Hematopoietic multipotent progenitor cell treated with erythropoietin and hydrocortisone succinate and interleukin-3 and kit ligand, for 4 days (in vitro differentiated cells): ENCODE measurements at places on chromosomes 3 and 15.
A peak's percentile ranks its signal among the peaks of the same experiment; 100 is the strongest.

- DNase-seq, result peak; percentile 95
These were observed 27.0 kb downstream of the HMCES start for GRCh38 chr3:129305592-129306091.

DNA sequence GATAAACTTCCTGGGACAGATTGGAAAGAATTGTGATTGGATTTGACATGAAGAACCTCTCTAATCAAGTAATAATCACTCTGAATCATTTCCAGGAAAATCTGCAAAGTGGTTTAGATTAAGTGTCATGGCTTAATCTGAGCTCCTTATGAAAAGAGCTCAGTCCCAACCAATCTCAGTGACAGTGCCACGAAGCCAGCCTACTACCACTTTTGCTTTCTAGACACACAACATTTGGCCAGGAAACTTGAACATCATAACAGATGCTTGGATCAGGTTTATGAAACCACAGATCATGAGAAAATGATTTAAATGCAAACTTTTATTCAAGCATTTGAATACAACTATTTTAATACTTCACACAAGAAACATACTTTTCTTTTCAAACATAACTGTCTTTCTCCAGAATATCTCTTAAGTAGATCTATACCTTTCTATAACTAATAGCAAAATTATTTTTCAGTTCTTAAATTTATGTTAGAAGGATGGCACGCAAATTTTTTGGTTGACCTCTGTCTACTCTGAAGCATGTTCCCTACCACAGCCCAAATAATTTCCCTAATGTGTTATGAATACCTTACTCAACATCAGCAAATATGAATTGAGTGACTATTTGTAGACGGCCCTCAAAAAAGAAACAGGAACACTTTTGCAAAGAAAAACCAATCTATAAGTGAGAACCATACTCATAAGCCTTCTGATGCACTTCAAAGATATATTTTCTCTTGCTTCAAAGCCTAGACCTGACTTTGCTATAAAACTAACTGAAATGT lies 495.0 kb upstream of the ZNF385D start:
- DNase-seq, result no peak

- DNase-seq, result peak; percentile 80
These were observed 9.9 kb downstream of the CEP152 start for GRCh38 chr15:48800811-48801455.

GRCh38 chr15:100531204-100531603 lies 2.5 kb upstream of the CERS3 start:
- no peak for DNase-seq

GRCh38 chr3:76047368-76047767 lies 262.0 kb upstream of the ZNF717 start:
- no peak for DNase-seq

GRCh38 chr15:71747128-71748083 lies 62.9 kb upstream of the NR2E3 start:
- no peak for DNase-seq

DNA sequence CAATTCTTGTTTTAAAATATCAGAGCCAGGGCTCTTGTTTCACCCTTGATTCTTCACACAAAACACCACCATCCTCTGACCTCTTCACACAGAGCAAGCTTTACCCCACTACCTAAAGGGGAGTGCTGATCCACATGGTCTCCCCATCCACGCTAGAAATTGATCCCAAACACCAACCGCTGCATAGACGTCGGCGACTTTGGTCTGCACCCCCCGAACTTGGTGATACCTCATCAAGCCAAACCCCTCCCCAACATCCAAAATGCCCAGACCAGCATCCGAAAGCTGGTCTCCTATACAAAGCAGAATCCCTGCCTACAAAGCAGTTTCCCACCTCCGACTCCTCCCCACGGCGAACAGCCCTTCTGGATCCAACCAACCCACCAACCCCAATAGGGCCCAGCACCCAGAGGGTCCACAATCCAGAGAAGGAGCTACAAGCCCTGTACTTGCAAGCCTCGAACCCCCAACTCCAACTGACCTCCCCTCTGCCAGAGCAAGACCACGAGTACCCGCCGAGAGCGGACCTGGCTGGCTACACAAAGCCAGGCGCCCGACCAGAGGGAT lies 25.8 kb upstream of the MTHFS start:
- no peak for DNase-seq

- DNase-seq, result no peak
These were observed 135.0 kb downstream of the NUP210 start for GRCh38 chr3:13285007-13285567.

GRCh38 chr15:58524247-58524646 lies 92.5 kb downstream of the LIPC start:
- no peak for DNase-seq

DNA sequence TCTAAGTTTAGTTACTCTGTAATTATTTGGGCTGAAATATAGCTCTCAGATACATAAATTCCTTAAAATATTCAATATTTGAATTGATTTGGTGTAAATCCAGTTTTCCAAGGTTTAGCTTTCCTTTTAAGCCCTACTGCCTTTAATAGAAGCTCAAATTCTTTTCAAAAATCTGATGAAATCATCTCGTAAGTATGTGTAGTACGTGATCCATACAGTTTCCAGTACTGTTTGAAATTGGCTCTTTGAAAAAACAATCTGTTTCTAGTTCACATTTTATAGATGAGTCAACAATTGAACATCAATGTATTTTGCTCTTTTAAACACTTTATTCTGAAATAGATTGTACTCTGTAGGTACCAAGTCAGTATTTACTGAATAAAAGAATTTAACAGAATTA lies 84.2 kb downstream of the LRRC49 start:
- DNase-seq, result no peak

DNA sequence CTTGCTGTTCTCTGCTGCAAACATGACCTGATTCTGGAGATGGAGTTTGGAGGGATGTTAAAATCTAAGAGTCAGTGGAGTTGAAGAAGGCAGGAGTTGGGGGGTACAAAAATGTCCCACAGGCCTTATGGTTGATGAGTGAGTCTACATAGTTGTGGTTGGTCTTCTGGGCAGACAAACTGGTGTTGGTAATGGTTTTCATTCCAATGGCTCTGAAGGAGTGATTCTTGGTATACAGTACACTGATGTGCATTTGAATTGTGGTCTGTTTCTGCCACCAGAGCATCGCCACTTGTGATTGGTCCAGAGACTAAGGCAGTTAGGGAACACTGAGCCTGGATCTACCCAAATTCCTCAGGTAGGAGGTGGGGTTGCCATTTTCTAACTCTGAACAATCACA lies 514.1 kb upstream of the CFAP20DC start:
- DNase-seq, result no peak

- DNase-seq, result no peak
These were observed 31.1 kb upstream of the NUDT16 start for GRCh38 chr3:131350506-131350905.

DNA sequence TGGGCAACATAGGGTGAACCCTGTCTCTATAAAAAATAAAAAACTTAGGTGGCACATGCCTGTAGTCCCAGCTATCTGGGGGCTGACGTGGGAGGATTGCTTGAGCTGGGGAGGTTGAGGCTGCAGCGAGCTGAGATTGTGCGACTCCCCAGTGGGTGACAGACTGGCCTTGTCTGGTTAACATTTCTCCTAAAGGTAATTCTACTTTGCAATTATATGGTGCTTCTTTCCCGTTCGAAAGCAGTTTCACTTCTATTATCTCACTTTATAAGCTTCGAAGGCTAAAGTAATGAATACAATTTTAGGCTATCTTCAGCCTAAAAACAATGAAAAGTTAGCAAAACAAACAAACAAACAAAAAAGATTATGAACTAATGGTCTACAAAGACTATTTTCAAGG lies 35.3 kb downstream of the COMMD2 start:
- no peak for DNase-seq

DNA sequence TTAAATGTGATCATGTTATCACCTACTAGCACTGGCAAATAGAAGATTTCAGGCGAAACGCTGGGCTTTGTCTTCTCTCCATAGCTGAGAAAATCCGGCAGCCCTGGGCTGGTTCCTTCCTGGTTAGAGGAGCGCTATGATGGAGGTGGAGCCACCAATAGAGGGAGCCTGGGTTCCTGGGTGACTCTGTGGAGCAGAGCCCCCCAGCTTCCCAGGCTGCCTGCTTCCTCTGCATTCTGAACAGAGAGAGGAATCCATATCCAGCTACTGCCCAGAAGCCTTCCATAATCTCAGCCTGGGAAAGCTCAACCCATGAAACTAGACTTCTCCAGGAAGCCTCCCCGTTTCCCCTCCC lies 32.6 kb upstream of the IQSEC1 start:
- no peak for DNase-seq

- DNase-seq, result no peak
These were observed 2.5 kb upstream of the CNTN4 start for GRCh38 chr3:2096216-2096615.

- no peak for DNase-seq
These were observed 77.8 kb downstream of the PDZRN3 start for GRCh38 chr3:73546961-73547360.

DNA sequence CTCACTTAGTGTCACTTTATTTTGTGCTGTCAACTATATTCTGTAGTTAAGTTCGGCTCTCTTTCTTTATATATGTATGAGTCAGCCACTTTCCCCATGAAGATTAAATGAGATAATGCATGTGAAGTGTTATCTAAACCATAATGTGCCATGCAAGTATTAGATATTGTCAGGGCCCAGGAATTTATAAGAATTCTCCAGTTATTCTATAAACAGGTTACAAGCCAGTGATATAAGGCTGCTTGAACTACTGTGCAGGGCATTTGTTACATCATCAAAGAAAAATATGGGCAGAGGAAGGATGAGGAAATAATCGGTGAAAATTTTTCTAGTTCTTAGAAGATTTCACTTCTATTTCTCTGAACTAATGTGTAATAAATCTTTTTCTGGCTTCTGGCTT lies 1049.0 kb upstream of the NR2F2 start:
- DNase-seq, result no peak

GRCh38 chr15:98673133-98673532 lies 24.8 kb downstream of the IGF1R start:
- no peak for DNase-seq

- DNase-seq, result peak; percentile 11
These were observed 103.8 kb upstream of the PRICKLE2 start for GRCh38 chr3:64329037-64329436.

- no peak for DNase-seq
These were observed 75.9 kb downstream of the NCEH1 start for GRCh38 chr3:172634948-172635347.

GRCh38 chr3:23626442-23626841 lies 179.3 kb upstream of the UBE2E1 start:
- DNase-seq, result no peak

DNA sequence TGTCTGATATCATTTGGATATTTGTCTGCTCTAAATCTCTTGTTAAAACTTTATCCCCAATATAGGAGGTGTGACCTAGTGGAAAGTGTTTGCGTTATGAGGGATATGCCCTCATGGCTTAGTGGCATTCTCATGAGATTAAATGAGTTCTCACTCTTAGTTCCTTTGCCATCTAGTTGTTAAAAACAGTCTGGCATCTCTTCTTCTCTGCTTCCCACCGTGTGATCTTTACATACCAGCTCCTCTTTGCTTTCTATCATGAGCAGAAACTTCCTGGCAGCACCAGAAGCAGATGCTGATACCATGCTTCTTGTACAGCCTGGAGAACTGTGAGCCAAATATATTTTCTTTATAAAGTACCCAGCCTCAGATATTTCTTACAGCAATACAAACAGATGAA lies 33.0 kb downstream of the NLGN1 start:
- DNase-seq, result no peak

DNA sequence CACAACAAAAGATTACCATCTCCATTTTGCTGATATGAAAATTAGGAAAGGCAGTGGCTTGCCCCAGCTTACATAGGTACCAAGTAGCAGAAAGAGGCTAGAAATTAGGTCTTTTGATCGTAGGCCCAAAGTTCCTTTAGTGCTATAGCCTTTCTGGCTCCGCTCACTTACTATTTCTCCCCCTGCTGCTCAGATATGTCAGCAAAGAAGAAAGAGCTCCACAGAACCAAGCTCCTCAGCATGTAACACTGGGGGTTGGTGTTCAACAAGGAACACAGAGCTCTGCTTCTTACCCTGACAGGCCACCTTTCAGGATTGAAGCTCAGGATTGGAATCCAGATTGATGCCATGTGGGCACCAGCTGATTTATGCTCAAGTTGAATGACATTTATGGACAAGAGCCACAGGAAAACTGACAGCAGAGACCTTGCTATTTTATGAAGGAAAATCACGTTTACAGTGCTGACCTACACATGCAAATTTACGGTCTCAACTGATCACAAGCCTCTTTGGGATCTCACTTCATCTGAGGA lies 6.1 kb upstream of the IL12A start:
- peak; percentile 17 for DNase-seq

DNA sequence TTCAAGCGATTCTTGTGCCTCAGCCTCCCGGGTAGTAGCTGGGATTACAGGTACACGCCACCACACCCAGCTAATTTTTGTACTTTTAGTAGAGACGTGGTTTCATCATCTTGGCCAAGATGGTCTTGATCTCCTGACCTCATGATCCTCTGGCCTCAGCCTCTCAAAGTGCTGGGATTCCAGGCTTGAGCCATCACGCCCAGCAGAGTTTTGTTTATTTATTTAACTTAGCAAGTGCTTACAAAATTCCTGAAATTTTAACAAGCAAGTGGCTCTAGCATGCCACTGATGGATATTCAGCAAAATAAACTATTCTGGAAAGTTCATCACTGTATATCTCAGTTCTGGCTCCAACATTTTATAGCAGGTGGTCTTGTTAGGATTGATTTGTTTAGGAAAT lies 585.9 kb downstream of the OTOL1 start:
- no peak for DNase-seq

DNA sequence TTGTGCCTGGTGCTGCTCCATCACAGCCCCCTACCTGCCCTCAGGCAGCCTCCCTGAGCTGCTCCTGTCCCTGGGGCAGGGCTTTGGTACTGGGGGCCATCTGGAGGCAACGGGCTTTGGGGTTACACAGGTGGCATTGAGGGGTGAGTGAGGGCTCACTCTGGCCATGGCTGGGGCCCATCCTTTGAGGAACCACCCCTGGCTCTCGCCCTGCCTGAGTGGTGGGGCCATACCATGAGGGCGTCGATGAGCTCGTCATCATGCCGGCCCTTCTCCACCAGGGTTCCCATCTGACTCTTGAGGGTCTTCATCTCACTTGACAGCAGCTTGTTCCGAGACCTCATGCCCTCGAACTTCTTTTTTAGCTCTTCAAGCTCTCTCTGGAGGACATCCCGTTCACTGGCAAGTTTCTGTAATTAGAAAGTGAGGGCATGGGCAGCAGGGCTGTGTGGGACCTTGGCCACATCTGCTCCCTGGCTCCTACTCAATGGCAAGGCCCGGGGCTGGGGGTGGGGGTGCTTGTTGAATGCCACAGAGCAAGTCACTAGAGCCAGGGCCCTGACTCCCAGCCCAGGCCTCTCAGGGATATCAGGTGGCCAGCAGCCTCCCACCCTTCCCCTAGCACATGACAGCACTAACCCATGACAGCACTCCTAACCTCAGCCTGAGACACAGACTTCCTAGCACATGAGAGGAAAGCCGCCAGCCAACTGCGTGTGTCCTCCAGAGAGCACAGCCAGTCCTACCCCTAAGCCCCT lies 33.5 kb downstream of the CCDC13 start:
- peak; percentile 37 for DNase-seq

GRCh38 chr15:31032961-31033371 lies 41.5 kb upstream of the MTMR10 start:
- DNase-seq, result no peak
